Stimulated activated effector memory CD8-positive, alpha-beta T cell treated with anti-CD3 and anti-CD28 coated beads, Interleukin-12 subunit alpha, Interleukin-12 subunit beta, amount 100 ng/mL, for 72 hours (primary cell): ENCODE measurements at places on chromosomes 12 and 14.

- no peak for DNase-seq
These were observed 420.1 kb downstream of the FUT8 start for GRCh38 chr14:65832431-65833266.

- DNase-seq = no peak
These were observed 171.1 kb downstream of the DACT1 start for GRCh38 chr14:58808828-58809227.

- DNase-seq = no peak
These were observed 5.7 kb upstream of the CLEC14A start for GRCh38 chr14:38261620-38262019.

DNA sequence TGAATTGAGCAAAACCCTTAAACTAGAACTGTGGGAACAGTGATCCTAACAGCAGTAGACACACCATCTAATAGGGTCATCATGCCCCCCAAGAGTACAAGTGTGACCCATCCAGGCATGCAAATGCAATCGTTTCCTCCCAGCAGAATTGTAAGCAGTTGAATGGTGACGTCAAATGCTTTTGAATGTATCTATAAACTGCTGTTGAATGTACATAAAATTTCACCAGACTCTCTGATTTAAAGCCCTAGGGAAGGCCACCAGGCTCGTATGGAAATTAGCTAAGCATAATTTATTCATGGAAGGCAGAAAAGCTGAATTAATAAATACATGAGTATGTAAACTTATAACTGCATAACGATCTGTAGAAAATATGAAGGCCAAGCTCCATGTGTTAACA is 482.9 kb downstream of the EGLN3 start:
- no peak for DNase-seq

DNA sequence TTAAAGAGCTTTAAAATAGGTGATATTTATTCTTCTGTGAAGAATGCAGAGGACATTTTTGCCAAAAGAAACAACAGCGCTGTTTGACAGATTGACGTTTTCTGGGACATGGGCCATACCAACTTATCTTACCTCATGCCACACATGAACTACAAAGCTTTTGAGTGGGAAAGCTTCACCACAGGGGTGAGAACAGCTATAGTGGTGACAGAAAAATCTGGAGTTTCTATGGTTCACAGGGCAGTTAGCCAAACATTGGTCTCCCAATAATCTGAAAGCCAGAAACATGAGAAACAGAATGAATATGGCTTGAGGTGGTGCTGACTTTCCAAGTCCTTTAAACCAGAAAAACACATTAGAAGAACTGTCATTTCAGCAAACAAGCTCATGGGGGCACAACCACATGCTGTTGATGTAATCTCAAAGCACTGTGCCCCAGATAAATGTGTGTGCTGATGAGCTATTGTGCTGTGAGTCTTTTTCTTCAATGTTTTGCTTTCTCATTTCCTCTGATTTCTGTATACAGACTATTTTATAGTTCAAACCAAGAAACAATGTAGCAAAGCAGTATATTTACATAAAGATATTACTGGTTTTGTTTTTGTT is 905.4 kb downstream of the SLC16A7 start:
- no peak for DNase-seq
